ENCODE measurements at places on chromosomes 11 and 22. TPM values are rescaled to one million over a fixed set of nuclear protein-coding genes. Genes with fewer than 3 reads are reported as not detected.

ZC3H7B gene
- total RNA-seq, result 66.7 TPM

SCUBE1 gene
- 0.07 TPM for total RNA-seq

INSC gene
- not detected for total RNA-seq

HTR3A gene
- not detected for total RNA-seq

PAMR1 gene
- total RNA-seq, result 12.6 TPM

GRIK4 gene
- total RNA-seq, result 3.9 TPM

MS4A8 gene
- total RNA-seq, result not detected

- H3K27ac ChIP-seq, result no peak overlapping the region
- H3K4me1 ChIP-seq, result peaks cover 8% of the 10 kb centered on the region
- peak; percentile 55 for DNase-seq
- no peak overlapping the region for H3K4me3 ChIP-seq
- H3K36me3 ChIP-seq, result no peaks in the 10 kb centered on the region
Measured at GRCh38 chr11:73752216-73752867, 8.5 kb downstream of the RAB6A start.

- no peak overlapping the region for H3K4me3 ChIP-seq
- H3K27ac ChIP-seq, result no peak overlapping the region
- H3K36me3 ChIP-seq, result no peaks in the 10 kb centered on the region
- peaks cover 14% of the 10 kb centered on the region for H3K27me3 ChIP-seq
Measured at GRCh38 chr11:76296731-76297542, 84.0 kb downstream of the THAP12 start.

DNA sequence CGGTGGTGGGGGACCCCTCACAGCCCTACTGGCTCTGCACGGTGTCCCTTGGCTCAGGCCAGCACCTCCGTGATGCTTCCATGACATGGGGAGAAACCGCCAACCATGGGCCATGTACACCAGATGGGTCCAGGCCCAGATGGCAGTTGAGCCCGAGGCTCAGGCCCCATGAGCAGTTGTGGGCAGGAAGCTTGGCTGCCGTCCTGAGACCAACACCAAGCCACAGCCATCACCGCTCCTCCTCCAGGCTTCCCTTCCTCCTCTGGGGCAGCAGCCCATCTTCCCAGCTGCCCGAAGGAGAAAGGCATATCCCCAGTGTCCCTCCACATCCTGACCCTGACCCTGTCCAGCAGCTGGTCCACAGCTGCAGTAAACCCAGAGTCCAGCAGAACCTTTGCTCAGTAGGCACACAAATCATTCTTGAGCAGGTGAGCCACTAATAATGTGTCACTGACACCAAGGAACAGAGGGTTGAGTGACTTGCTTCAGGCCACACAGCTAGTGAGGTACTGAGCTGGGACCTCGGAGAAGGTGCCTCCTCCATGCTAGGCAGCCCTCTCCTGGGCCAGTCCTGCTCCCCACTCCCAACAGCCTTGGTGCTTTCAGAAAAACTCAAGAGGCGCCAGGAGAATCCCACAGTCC is 204.9 kb downstream of the CTTN start:
- no peaks in the 10 kb centered on the region for H3K4me1 ChIP-seq
- no peaks in the 10 kb centered on the region for H3K27me3 ChIP-seq
- H3K4me3 ChIP-seq, result no peak overlapping the region
- H3K27ac ChIP-seq, result no peak overlapping the region

- DNase-seq, result no peak
- H3K27me3 ChIP-seq, result no peaks in the 10 kb centered on the region
- H3K4me1 ChIP-seq, result peaks cover 15% of the 10 kb centered on the region
- H3K36me3 ChIP-seq, result peaks cover 20% of the 10 kb centered on the region
Measured at GRCh38 chr11:69656536-69657455, 15.8 kb downstream of the CCND1 start.

GRCh38 chr22:19346677-19347265 is 55.3 kb upstream of the CLTCL1 start:
- no peak for DNase-seq
- no peak overlapping the region for H3K4me3 ChIP-seq
- no peaks in the 10 kb centered on the region for H3K27me3 ChIP-seq

DNA sequence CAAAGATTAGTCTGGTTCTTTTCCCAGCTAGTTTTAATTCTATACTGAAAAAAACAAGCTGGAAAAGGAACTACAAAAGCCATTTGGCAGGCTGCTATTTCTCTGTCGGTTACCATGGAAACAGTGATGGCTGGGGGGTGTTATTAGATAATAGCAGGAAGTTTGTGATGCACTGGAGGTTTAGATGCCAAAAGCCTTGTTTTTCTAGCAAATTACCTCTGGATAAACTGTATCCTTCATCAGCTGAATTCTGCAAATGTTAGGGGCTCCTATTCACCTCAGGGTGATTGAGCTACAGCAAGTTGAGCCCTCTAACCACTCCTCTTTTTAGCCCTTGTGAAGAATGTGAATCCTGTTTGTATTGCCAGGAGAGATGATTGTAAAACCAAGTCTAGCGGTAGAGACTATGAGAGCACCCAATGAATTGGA is 25.2 kb downstream of the ALKBH3 start:
- DNase-seq, result peak; percentile 52
- H3K4me1 ChIP-seq, result peaks cover 16% of the 10 kb centered on the region
- H3K27me3 ChIP-seq, result no peaks in the 10 kb centered on the region
- H3K4me3 ChIP-seq, result no peak overlapping the region

DNA sequence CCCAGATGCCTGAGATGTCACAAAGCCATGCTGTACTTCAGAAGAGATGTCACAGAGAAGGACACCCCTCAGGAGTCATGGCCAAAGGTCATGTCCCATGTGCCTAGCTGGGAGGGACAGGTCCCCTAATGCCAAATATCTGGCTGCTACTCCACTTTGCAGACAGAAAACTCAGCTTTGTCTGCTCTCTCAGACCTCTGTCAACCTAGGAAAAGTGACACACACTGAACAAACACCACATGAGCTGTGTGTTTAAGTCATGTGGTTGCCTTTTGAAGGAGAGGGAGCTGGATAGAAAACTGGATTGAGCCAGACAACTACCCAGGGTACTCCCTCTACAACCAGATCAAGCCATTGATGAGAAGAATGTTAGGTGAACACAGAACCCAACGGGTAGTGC is 3.5 kb downstream of the TRIM66 start:
- peaks cover 6% of the 10 kb centered on the region for H3K4me1 ChIP-seq
- H3K27ac ChIP-seq, result no peak overlapping the region
- DNase-seq, result no peak
- H3K36me3 ChIP-seq, result peaks cover 2% of the 10 kb centered on the region

- no peaks in the 10 kb centered on the region for H3K4me1 ChIP-seq
Measured at GRCh38 chr11:3969200-3969599, 113.7 kb downstream of the STIM1 start.

GRCh38 chr22:27635435-27635834 is 166.1 kb downstream of the MN1 start:
- peaks cover 2% of the 10 kb centered on the region for H3K4me1 ChIP-seq
- no peak overlapping the region for H3K4me3 ChIP-seq
- peaks cover 7% of the 10 kb centered on the region for H3K27me3 ChIP-seq
- H3K27ac ChIP-seq, result no peak overlapping the region
- H3K36me3 ChIP-seq, result no peaks in the 10 kb centered on the region

DNA sequence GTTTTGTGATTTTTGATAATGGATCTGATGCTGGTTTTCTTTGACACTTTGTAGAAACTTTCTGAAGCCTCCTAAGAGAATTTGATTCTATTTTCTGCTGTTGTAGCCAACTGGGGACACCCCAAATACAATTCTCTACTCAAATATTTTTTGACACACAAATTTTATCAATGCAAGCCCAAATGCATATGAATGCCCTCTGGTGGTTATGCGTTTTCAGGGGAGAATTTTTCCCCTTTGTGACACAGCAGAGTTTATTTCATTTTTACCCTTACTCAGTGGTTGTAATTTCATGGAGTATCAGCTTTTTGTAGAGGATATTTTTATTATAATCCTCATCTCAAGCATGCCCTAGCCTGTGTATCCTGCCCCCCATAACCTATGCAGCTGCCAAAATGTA is 44.7 kb upstream of the MTMR2 start:
- no peaks in the 10 kb centered on the region for H3K27me3 ChIP-seq
- no peaks in the 10 kb centered on the region for H3K36me3 ChIP-seq
- H3K27ac ChIP-seq, result no peak overlapping the region
- no peak for DNase-seq
- H3K4me1 ChIP-seq, result no peaks in the 10 kb centered on the region

DNA sequence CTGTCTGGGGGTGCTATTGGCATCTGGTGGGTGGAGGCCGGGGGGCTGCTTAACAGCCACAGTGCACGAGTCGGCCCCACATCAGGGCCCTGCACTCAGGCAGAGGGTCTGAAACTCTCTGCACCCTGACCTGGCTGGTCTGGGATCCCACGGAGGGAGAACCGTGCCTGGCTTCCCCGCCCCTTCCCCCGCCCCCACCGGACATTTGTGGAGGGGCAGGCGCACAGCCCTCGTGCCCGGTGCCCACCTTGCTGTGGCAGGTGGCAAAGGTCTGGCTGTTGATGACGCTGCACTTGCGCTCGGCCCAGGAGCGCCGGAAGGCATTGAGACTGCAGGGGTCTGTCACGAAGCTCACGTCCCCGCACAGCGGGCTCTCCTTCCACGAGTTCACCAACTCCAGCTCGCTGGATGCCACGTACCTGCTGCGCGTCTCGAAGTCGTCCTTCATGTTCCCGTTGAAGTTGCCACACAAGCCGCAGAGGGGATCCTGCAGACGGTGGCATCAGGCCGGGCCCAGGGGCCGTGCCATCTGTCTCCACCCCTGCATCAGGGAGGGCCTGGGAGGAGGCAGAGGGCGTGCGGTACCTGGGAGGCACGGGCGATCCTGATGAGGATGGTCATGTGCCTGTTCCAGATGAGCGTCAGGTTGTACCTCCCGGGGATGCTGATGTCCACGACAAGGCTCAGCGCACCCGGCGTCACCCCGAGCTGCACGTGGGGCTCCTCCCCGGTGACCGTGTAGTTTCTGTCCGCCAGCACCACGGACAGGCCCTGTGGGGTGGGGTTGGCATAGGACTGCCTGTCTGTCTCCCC is 11.7 kb downstream of the MUC6 start:
- no peaks in the 10 kb centered on the region for H3K4me1 ChIP-seq
- no peak overlapping the region for H3K27ac ChIP-seq

DNA sequence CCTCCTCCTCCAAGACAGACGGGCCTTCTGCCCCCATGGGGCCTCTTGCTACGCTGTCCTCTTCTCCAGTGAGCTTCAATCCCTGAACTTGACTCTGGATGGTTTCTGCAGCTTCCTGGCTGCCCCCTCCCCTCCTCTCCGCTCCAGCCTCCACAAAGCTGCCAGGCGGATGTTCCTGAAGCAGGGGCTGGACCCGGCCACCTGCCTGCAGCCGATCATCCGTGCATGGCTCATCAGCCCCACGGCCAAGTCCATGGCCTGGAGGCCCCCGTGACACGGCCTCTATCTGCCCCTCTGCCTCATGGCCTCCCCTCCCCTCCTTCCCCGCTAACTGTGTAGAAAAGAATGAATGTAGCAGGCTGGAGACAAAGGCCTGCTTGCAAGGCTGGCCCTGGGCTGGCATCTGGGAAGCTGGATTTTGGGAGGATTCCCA is 6.8 kb upstream of the SUN2 start:
- no peak overlapping the region for H3K27ac ChIP-seq
- H3K4me3 ChIP-seq, result no peak overlapping the region
- H3K4me1 ChIP-seq, result peaks cover 10% of the 10 kb centered on the region
- no peaks in the 10 kb centered on the region for H3K27me3 ChIP-seq
- no peaks in the 10 kb centered on the region for H3K36me3 ChIP-seq

DNA sequence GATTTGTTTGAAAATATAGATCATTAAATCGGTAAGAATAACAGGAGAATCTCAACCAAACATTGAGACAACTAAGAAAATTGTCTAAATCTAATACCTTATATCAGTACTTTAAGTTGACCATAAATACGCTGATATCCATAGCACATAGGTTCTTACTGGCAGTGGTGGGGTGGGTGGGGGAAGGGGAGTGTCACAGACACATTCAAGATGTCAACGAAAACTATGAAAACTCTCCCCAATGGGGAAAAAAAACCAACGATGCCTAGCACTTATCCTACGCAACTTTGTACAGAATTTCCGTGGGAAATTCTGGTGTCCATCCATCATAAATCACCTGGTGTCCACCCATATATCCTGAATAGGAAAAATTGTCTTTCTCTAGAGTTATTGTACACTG is 6.2 kb downstream of the GRAP2 start:
- no peak overlapping the region for H3K4me3 ChIP-seq
- no peaks in the 10 kb centered on the region for H3K4me1 ChIP-seq
- peaks cover 8% of the 10 kb centered on the region for H3K27me3 ChIP-seq
- no peak for DNase-seq
- no peaks in the 10 kb centered on the region for H3K36me3 ChIP-seq

- DNase-seq, result peak; percentile 99
- H3K4me1 ChIP-seq, result peaks cover 5% of the 10 kb centered on the region
- H3K27ac ChIP-seq, result peak overlapping the region; percentile 14
Measured at GRCh38 chr11:100863080-100863581, 176.0 kb downstream of the ARHGAP42 start.

GRCh38 chr11:132264616-132265015 is 894.2 kb downstream of the NTM start:
- H3K36me3 ChIP-seq, result no peaks in the 10 kb centered on the region
- no peaks in the 10 kb centered on the region for H3K4me1 ChIP-seq
- no peak overlapping the region for H3K27ac ChIP-seq
- no peak for DNase-seq
- no peak overlapping the region for H3K4me3 ChIP-seq
- H3K27me3 ChIP-seq, result no peaks in the 10 kb centered on the region

DNA sequence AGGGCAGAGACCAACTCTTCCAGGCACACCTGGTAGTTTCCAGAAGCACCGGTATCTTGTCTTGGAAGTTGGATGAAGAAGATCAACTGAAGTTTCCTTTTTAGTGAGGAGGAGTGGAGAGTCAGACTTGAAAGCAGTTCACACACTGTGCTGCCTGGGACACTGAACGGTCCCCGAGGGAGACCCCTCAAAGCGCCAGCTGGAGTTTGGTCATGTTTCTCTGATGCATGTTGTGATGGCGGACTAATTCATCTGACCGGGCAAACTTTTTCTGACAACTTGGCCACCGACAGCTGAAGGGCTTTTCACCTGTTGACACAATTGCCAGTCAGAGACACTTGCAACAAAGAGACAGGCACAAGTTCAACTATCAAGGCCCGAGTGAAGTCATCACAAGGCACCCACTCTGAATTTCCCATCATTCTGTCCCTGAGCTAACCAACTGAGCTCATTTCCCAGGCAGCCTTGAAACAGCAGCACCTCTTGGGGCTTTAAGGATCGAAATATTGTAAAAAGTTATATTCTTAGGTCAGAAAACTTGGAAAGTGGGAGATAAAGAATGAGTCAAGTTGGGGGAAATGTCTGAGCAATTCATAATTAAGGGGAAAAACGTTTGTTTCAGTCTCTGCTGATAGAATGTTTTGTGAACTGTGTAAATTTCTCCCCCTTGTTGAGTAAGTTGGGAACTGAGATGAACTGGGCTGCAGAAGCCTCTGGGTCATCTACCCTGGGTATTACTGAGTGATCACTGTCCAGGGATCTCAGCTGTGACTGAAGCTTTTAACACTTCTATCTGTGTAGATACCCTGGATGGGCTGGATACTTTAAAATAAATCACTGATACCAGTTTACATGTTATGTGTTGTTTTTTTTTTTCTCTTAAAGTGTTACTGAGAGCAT is 46.2 kb downstream of the WT1 start:
- no peaks in the 10 kb centered on the region for H3K36me3 ChIP-seq
- DNase-seq, result no peak
- H3K27ac ChIP-seq, result no peak overlapping the region
- H3K4me3 ChIP-seq, result no peak overlapping the region
- H3K27me3 ChIP-seq, result peaks cover 7% of the 10 kb centered on the region
